ENCODE measurements at places on chromosomes 3 and 15.

GRCh38 chr15:80586161-80586560 lies 108.9 kb upstream of the ABHD17C start:
- no peak for DNase-seq

DNA sequence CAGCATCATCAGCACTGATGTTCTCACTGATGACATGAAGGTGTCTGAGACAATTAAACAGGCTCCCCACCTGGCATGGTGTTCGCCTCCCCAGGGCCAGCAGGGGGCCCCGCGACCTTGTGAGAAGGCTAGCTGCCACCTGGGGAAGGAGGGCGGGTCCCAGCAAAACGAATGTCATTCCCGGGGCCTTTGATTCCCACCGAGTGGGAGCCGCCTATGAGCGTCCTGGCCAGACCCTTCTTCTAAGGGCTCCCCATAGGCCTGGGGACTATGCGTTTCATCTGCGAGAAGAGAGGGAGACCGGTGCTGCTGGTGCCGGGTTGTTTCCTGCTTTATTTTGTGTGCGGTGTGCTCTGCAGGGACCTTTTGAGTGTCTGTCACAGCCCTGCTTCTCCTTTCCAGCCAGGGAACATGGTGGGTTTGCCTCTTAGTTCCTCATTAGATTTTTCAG lies 20.5 kb upstream of the MINDY4B start:
- peak; percentile 68 for DNase-seq

GRCh38 chr15:88431441-88431840 lies 35.7 kb downstream of the MRPL46 start:
- no peak for DNase-seq

DNA sequence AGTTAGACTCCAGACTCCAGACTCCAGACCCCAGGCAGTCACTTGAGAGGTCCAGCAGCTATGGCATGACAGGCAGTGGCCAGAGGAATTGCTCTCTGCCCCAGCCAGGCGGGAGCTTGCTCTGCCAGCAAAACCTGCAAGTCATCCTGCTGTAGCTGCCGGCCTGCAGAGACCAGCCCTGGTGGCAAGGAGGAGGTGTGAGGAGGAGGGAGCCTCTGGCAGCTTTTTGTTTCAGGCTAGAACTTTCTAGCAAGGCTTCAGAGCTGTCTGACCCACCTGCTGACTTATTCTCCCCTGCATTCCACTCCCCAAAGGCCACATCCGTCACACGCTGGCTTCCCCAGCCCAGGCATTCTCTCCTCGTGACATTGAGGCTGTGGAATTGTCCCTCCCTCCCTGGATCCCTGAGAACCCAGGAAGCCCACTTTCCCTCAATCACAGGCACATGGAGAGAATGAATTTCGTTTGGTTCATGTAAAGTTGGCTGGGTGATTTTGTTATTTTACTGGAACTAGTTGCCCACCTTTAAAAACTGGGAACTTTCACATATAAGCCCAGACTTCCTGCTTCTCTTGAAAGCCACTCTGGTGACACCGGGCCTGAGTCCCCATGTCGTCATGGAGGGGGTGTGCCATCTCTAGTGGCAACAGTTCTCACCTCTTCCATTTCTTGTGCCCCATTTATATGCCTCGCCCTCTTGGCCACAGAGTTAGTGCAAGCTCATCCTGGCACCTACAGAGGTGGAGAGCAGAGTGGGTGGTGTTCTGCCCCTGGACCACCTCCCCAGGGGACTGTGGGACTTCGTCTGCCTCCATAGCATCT lies 82.7 kb downstream of the ABHD5 start:
- no peak for DNase-seq

DNA sequence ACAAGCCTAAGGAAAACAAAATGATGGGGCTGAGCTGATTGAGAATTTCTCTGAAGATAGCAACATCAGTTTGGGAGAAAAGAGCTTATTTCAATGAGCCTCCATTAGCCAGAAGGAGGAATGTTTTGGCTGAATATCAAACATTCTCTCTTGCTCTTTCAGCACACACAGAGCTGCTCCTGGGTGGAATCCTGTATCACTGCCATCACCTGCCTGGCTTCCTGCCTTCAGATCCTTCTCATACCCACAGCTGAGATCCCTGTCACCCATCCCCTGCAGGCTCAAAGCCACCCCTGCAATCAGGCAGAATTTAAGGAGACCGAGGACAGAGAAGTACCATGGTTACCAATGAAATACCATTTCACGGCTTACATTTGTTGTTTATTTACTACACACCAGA lies 27.2 kb upstream of the SYN2 start:
- no peak for DNase-seq

- no peak for DNase-seq
These were observed 104.9 kb upstream of the LRRFIP2 start for GRCh38 chr3:37279236-37279635.

- DNase-seq, result no peak
These were observed 15.0 kb upstream of the KCNMB3 start for GRCh38 chr3:179265875-179266274.

GRCh38 chr3:167057581-167057980 lies 322.5 kb downstream of the ZBBX start:
- no peak for DNase-seq

GRCh38 chr3:45551214-45552010 lies 43.1 kb upstream of the LIMD1 start:
- DNase-seq, result no peak

DNA sequence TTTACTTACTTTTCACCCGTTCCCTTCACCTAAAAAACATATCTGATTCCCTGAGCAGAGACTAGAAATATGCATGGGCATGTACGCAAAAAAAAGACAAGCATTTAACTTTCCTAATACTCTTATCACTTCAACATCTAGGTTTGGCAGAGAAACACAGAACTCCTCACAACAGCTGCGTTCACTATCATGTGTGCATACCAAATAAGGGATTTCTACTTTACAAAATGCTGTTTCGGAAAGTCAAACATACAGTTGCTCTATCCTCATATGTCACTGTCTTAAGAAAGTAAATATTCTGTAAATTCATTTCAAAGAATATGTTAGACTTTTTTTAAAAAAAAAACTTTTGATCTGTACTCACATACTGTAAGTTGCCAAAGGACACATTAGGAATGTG lies 65.1 kb upstream of the CBLB start:
- no peak for DNase-seq

DNA sequence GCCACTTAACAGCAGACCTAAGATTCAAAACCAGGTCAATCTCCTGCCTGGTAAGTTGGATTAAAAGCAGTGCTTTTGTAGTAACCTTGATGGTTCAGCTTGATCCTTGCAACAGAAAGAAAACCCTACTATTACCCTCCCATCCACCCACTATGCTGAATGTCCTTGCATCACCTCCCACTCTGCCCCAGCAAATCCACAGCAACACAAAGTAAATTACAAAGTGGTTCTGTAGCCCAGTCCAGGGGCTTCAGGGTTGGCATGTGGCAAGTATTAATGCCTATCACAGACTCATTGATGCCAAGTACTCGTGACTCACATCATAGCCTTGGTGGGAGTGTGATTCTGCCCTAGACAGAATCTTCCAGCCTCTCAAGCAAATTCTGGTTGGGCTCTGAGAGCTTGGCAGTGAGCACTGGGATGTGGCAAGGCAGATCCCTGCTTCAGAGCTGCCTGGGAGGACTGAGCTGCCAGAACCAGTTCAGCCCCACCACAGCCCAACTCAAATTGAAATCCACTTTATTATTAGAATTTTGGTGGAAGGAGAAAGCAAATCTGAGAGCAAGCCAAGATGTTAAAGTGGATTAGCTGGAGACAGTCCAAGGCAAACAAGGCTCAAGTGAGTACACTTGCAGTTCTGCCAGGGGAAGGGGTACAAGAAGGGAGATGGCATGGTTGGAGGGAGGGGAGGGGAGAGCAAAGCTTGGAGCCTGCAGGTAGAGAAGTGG lies 225.8 kb upstream of the UMPS start:
- no peak for DNase-seq

DNA sequence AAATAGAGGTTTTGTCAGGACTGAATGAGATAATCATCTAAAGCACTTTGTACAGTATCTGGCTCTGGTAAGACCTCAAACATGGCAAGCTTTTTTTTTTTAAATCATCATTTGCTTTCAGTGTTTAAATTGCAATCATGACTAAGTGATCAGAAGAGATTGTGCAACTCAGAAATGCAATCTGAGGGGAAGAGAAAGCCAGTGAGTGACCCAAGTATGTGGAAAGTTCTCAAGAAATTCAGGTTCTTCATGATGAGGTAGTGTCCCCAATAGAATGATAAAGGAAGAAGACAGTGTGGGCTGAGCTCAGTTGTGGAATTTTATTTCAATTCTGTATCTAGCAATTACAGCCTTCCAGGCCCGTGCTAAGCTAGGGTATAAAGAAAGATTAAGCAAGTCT lies 132.2 kb upstream of the TBC1D5 start:
- DNase-seq, result no peak

GRCh38 chr3:121836064-121836463 lies 1.1 kb downstream of the EAF2 start:
- no peak for DNase-seq

- no peak for DNase-seq
These were observed 687.4 kb downstream of the EDEM1 start for GRCh38 chr3:5874931-5875341.

- DNase-seq, result no peak
These were observed 3.6 kb downstream of the ONECUT1 start for GRCh38 chr15:52786436-52787122.

DNA sequence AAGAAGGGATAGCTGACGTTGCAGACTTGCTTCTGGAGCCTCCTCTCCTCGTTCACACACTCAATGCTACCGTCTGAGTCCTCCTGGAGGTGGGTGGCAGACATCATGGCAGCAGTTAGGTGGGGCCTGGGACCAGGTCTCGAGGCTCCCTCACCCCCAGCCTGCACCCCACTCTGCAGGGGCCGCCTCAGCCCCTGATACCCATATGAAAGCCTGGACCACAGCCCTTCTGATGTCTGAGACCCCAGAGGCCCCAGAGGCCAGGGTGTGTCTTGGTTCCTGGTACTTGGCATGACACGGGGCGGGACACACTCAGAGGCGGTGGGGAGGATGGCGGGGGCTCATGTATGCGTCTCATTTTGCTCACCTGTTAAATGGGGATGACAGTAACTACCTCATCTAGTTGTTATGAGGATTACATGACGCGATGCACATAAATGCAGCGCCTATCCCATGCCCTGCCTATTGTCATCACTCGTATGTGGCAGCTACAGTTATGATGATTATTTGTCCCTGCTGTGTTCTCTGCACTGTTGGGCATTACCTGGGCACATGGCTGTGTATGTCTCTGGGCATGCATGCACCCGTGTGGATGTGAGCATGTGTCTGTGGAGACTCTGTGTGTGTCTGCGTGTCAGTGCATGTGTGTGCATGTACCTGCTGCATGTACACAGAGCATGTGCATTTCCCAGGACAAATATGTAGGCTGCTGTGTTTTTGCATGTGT lies 39.9 kb downstream of the FEM1B start:
- DNase-seq, result no peak

DNA sequence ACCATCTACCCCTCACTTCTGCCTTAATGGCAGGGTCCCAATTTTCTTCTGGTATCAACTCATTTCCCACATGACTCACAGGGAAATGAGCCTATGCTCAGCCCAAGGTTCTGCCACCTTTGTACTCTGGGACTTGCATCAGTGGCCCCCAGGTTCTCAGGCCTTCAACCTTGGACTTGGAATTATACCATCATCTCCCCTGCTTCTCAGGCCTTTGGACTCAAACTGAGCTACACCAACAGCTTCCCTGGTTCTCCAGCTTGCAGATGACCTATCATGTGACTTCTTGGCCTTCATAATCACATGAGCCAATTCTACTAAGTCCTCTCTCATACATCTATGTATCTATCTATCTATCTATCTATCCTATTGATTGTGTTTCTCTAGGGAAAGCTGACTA lies 149.5 kb downstream of the PLCH1 start:
- no peak for DNase-seq

DNA sequence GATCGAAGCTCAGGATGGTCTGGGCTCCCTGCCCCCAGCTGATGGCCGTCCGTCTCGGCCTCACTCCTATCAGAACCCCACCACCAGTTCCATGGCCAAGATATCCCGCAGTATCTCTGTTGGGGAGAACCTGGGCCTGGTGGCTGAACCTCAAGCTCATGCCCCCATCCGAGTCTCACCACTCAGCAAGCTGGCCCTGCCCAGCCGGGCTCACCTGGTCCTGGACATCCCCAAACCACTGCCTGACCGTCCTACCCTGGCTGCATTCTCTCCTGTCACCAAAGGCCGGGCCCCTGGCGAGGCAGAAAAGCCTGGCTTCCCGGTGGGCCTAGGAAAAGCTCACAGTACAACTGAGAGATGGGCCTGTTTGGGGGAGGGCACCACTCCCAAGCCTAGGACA lies 4.4 kb upstream of the JMJD7 start:
- DNase-seq, result no peak

DNA sequence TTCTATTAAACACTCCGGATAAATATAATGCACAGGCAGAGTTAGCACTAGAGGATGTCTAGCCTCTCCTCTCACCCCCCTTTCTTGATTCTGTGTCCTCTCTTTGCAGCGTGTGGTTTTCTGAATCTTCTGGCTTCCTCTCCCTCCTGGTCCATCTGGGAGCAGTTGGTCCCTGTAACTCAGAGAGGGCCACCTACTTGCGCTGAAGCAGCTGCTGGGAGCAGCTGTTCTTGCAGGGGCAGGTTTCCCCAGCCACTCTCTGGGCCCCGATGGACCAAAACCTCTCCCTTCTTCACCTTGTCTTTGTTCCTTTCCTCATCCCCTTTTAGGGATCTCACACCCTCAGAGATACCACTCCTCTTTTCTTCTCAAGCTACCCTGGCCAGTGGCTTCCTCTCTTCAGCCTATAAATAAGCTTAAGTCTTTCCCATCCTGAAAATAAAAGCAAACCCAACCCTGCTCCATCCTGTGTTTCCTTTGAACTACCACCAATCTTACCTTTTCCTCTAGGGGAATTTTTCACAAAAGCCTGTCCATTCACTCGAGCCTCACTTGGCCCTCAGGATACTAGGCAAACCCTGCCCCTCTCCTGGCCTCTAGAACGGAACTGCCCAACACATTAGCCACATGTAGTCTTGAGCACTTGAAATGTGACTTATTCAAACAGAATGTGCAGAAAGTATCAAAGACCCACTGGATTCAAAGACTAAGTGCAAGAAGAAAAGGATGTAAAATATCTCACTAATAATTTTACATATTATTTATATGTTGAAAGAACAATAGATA lies 59.7 kb downstream of the STARD5 start:
- DNase-seq, result no peak

DNA sequence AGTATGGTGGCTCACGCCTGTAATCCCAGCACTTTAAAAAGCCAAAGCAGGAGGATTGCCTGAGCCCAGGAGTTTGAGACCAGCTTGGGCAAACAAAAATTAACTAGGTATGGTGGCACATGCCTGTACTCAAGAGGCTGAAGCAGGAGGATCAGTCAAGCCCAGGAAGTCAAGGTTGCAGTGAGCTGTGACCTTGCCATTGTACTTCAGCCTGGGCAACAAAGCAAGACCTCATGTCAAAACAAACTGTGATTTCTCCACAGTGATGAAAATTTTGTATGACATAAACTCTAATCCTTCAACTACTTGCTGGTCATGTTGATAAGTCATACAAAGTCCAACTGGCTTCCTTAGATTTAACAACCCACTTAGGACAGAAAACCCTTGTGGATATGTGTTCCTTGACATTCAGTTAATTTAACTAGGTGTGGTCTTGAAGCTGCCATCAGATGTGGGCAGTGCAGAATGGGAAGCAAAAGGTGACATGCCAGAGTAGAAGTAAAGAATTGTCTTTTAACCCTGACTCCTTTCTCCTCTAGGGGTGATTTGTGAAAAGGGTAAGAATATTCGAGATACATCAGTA lies 263.3 kb downstream of the PTPRG start:
- no peak for DNase-seq
